Left kidney (tissue), 8 donors: ENCODE measurements at places on chromosomes 16 and 17.

- peak; percentile 57 for DNase-seq
Measured at GRCh38 chr17:29292992-29293889, 707 bp downstream of the NUFIP2 start.

GRCh38 chr16:13923703-13924298 is 3.8 kb downstream of the ERCC4 start:
- DNase-seq, result peak; percentile 46

DNA sequence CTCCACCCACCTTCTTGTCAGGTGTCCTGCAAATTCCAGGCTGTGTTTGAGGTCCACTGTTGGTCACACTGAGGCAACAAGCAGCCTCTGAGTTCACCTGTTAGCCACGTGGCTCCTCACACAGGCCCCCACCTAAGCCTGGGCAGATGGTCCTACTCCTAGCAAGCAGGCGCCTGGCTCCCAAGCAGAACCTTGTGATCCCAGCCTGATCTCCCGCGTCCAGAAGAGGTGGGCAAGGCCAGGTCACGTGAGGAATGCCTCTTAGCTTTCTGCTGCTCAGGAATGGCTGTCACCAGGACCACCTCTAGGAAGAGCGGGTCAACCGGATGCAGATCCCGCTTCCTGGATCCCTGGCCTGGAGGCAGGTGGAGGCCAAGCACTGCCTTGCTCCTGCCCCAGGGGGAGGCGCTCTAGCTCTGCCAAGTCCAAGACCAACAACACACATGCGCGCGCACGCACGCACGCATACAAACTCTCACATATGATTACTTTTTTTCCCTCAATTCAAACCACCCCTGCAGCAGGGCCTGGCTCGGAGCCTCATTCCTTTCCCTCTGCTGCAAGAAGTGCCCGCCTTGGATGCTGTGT is 9.5 kb downstream of the CYB561 start:
- DNase-seq, result no peak

- DNase-seq, result no peak
Measured at GRCh38 chr16:13029786-13030185, 128.4 kb downstream of the SHISA9 start.

- no peak for DNase-seq
Measured at GRCh38 chr16:4376126-4376892, 4.7 kb downstream of the VASN start.

GRCh38 chr17:54177606-54178308 is 355.0 kb downstream of the KIF2B start:
- DNase-seq, result no peak

DNA sequence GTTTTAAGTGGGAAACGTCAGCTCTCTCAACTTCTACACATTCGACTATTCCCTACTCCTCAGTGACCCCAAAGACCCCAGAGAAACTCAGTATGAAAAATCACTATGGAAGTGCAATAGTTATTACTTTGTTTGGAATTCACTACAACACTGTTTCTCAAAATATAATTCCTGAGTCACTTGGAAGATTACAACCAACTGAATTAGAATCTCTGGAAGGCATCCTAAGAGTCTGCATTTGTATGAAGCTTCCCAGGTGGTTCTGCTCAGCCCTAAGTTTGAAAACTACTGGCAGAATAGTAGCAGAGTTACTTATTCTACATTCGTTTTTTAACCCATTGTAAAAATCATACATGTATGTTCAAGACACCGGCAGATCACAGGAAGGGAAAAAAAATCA is 525.6 kb downstream of the MAF start:
- DNase-seq, result no peak

DNA sequence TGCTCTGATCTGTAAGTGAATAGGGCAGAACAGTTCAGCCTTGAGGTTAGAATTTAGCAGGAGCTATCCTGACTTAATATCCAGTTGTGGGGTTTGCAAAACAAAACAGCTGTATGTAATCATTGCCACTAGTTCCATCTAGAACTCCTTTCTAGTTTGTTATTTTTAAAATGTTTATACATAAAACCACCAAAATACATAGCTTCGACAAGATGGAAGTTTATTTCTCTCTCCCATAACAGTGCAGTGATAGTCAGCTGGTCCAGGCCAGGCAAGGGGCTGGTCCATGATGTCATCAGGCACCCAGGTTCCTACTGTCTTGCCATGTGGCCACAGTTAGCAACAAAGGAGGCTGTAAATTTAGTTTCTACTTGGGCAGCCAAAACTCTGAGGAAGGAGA is 10.5 kb upstream of the PLK1 start:
- no peak for DNase-seq

- peak; percentile 37 for DNase-seq
Measured at GRCh38 chr17:30290696-30291542, 825 bp downstream of the BLMH start.

DNA sequence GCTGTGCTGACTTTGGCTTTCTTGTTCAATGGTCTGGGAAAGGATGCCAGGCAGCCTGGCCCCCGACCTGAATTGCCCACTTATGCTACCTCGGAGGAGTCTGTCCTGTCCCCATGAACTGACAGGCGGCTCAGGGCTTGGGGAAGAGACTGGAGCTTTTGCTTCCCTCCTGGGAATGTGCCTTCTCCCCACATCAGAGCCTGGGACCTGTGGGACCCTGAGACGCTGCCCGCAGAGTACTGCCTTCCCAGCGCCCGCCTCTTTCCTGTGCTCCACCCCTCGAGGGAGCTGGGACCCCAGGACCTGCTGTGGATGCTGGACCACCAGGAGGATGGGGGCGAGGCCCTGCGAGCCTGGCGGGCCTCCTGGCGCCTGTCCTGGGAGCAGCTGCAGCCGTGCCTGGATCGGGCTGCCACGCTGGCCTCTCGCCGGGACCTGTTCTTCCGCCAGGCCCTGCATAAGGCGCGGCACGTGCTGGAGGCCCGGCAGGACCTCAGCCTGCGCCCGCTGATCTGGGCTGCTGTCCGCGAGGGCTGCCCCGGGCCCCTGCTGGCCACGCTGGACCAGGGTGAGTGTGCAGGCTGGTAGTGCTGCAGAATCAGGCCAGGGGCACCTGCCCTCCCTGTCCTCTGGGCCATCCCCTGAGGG is 18.5 kb downstream of the FCSK start:
- no peak for DNase-seq

GRCh38 chr17:37259030-37259735 is 116.6 kb upstream of the C17orf78 start:
- DNase-seq, result no peak

- DNase-seq, result no peak
Measured at GRCh38 chr16:58652741-58653140, 23.1 kb upstream of the CNOT1 start.

DNA sequence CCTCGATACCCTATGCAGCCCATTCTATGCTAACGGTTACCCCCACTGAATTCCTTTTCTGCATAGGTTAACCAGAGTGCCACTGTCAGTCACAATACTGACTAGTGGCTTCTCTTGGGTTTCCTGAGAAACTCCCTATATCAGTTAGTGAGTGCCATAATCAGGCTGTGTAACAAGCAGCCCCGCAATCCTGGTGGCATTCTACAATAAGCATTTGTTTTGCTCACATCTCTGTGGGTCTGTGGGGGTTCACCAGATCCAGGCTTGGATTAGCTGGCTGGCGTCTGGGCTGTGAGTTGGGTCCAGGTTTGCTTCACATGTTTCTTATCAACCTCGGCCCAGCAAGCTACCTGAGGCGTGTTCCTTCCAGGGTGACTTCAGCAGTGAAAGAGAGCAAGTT is 42.4 kb downstream of the TMEM235 start:
- no peak for DNase-seq

DNA sequence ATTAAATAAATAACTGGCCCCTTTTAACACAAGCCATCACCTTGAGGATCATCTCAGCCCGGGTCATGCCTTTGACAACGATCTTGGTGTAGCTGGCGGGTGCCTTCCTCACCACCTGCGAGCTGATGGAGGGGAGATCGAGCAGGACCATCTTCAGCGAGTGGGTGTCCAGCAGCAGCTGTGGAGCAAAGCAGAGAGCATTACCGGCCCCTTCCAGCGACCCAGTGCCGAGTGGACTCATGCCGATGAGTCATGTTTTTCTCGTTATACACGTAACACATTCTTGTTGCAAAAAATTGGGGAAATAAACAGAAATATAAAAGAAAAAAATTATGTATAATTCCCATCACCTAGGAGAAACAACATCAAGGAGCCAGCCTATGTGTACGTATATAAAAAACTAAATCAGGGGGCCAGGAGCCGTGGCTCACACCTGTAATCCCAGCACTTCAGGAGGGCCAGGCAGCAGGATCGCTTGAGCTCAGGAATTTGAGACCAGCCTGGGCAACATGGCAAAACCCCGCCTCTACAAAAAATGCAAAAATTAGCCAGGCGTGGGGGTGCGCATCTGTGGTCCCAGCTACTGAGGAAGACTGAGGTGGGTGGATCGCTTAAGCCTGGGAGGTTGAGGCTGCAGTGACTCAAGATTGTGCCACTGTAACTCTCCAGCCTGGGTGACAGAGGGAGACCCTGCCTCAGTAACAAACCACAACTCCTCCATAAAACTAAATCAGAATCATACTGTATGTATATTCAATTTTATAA is 169.1 kb upstream of the RPH3AL start:
- DNase-seq, result no peak

DNA sequence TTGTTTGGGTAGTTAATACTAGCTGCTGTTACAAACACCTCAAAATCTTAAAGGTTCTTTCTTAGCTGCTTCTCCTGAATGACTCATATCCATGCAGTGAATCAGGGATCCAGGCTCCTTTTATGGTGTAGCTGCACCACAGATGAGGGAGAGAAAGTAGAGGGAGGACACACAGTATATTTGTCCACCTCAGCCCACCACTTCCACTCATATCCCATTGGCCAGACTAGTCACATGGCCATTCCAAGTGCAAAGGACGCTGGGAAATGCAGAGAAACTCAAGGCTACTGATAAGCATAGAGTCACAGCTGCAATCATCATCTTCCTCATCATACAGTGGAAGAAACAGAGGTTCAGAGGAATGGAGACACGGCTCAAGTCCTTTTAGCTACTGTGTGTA is 63.8 kb downstream of the GSG1L start:
- no peak for DNase-seq

DNA sequence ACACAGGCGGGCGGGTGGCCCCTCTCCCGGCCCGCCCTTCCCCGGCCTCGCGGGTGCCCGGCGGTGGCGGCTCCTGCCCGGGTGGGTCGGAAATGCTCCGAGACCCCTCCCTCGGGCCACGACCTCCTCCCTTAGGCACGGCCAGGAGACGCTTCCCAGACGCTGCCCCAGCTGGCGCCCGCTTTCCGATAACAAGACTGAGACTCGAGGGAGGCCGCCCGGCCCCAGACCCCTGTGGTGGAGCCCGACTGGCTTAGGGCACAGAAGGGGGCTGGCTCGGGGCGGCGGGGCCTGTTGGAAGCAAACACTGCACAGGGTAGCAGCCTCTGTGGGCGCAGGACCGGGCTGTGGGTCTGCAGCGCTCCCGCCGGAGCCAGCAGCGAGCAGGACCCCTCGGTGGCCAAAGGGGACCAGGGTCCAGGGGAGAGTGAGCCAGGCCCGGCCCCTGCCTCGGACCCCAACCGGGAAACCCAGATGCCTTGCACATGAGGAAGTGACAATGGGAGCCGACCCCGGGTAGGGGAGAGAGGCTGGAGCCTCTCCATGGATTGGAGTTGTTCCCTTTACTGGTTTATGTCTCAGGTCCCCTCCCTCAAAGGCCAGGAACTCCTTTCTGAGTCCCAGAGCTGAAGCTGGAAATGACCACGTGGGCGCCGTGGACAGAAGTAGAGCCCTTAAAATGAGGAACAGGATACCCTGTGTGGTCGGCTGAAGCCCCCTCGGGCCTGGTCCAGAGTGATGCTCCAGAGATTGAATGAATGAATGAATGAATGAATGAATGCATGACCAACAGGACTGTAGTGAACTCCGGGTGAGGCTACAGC is 19.8 kb upstream of the ADCY7 start:
- DNase-seq, result no peak

DNA sequence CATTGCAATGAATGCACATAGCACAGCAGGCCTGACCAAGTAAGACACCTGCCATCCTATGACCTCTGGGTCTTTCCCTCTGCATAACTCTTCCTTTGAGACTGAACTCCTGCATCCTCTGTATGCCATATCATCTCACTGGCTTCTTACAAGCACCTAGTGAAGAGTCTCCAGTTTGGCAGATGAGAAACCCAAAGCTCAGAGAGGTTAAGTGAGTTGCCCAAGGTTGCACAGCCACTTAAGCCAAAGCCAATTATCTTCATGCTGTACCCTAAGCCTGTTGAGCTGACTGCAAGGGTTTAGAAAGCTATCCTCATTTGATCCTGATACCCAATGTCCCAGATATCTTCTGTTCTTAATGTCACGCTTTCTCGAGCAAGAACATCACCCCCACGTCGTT is 35.2 kb downstream of the TMEM186 start:
- no peak for DNase-seq

- DNase-seq, result no peak
Measured at GRCh38 chr16:515175-515938, 12.2 kb upstream of the CAPN15 start.

DNA sequence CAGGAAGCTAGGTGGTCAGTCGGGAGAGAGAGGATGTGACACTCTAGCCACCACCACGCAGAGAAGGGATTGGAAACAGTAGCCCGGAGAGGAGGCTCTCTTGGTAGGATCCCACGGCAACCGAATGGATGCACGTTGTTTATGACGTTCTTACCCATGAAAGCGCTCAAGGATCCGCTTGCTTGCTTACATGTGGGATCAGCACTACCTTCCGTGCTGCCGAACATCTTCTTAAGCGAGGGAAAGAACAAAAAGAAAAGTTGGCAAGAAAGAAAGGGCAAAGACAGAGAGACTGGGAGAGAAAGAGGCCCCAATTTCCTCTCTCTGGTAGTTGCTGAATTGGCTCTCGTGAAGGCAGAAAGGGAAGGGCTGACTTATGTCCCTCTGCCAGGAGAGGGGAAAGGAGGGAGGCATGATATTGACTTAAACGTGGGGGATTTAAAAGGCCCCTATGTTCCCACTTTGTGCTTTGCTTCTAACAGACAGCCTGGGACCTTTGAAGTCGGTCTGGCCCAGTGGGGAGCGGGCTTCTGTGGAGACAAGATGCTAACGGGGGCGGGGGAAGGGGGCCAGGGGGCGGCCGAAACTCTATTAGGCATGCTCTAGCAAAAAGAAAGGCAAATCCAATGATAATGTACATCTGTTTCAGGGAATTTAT is 35.4 kb downstream of the SNX20 start:
- DNase-seq, result no peak

DNA sequence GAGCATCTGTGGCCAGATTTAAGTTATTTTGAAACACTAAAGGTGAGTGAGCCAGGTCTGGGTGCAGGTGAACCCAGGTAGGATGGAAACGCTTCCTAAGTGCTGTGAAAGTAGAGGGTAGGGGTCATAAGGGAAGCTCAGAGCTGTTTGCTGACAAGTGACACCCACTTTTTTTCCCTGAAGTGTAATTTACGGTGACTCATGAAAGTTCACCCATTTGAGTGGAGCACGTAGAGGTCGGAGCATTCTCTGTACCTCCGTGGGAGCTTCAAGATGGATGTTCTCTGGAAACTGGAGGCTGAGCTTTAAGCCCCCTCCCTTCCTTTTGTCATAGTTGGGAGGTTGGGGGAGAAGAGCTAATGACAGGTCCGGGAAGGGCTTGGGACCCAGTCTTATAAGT is 44.3 kb downstream of the MPRIP start:
- no peak for DNase-seq

GRCh38 chr16:15672514-15673167 is 22.6 kb downstream of the NDE1 start:
- DNase-seq, result peak; percentile 68
